ENCODE measurements at places on chromosomes 7 and 10.

GRCh38 chr10:49539320-49539885 lies 482 bp upstream of the ERCC6 start:
- peak; percentile 36 for DNase-seq

GRCh38 chr10:124971276-124971675 lies 29.4 kb downstream of the ZRANB1 start:
- DNase-seq, result no peak

DNA sequence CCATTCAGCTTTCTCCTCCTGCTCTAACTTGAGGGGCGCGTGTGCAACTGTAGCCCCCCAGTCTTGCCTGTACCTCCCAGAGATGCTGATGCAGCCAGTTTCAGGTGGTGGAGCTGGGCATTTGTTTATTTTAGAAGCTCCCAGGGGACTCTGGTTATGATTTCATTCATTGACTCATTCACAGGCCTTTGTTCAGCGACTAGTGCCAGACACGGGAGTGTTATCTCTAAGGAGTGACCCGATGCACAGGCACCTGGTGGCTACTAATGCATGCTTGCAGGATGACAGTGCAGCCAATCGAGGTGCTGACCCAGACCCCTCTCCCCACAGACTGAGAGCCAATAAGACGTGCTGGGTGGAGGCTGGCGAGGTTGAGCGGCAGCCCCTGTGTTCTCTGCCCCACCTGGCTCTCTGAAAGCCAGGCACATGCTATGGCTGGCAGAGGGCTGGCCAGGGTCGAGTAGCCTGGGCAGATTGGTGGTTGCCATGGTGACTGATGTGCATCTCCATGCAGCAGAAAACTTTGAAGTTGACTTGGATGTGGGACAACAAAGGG lies 19.7 kb upstream of the SLC18A2 start:
- no peak for DNase-seq

GRCh38 chr7:1591396-1591795 lies 21.6 kb upstream of the PSMG3 start:
- DNase-seq, result no peak

DNA sequence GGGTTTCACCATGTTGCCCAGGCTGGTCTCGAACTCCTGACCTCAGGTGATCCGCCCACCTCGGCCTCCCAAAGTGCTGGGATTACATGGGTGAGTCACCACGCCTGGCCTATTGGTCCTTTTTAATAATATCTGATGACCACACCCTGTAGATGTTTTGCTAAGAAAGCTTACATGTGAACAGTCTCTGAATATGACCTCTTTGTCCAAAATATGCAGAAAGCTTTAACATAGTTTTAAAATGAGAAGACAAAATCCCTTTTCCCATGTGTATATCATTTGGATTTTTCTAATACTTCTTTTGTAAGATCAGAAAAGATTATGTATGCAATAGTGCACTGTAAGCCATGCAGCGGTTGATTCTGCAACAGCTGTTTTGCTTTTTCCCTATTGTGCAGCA lies 38.5 kb downstream of the MCU start:
- DNase-seq, result no peak

GRCh38 chr10:119479532-119479931 lies 63.0 kb downstream of the RGS10 start:
- no peak for DNase-seq

DNA sequence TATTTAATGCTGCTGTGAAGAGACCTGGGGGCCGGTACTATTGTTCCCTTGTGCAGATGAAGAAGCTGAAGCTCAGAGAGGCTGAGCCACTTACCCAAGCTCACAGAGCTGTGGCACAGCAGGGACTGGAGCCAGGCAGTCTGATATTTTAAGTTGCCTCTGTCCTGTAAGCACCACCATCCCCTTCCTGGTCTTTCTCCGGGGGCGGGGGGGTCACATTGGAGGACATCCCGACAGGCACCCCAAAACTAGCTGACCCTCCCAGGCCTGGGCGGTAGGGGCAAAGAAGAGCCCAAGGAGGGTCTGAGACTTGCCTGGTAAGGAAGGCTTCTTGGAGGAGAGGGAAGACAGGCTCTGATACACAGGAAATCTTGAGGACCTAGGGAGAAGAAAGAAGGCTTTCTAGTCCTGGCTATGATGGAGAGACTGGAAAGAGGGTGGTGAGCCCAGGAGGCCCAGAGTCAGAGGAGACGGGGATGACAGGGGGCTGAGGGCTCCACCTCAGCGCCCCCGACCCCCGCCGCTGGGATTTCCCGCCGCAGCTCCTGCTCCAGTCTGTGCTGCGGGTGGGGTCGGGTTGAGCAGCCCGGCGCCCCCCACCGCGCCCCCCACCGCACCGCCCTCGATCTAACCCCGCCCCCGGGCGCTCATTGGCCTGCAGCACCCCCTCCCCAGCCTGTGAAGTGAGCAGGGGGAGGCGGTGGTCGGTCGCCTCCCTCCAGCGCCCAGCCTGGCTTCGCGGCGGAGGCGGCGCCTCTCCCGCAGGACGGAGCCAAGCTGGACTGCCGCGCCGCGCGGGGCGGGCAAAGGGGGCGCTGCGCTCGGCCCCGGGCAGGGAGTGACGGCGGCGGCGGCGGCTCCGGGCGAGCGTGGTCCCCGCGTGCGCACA lies at the start of gene ADCYAP1R1:
TSS of gene ADCYAP1R1 (plus strand) at position 711 of the 889 bp plus-strand sequence. CDS start 10,957 bp downstream, outside the sequence.
- DNase-seq, result no peak

DNA sequence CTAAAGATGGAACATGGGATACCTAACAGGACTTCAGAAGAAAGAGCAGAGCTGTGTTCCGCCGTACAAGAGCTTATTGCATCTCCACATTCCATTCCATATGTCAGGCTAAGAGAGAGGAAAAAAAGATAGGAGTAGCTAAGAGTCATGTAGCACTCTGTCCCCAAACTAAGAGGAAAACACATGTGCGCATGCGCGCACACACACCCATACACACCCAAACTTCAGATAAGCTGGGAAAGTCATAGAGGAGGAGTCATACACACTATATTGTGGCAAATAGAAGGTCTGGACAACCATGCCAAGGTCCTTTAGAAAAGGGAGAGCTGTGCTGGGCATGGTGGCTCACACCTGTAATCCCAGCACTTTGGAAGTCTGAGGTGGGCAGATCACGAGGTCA lies 132.4 kb downstream of the RAB11FIP2 start:
- no peak for DNase-seq

DNA sequence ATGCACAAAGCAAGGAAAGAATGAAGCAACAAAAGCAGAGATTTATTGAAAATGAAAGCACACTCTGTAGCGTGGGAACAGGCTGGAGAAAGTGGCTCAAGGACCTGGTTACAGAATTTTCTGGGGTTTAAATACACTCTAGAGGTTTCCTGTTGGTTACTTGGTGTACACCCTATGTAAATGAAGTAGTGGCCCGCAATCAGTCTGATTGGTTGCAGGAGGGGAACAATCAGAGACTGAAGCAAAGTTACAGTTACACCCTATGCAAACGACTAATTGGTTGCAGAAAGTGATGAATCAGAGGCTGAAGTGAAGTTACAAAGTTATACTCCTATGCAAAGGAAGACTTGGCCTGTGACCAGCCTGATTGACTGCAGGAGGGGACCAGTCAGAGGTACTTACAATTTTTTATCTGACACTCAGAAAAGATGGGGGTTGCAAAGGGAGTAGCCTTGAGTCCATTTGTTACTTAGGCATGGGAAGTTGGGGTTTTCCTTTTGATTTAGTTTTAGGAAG lies 3.6 kb upstream of the MTPN start:
- peak; percentile 43 for DNase-seq

Data from GDM1 (cell line).